ENCODE measurements at places on chromosomes 12 and 14. TPM values are rescaled to one million over a fixed set of nuclear protein-coding genes. Genes with fewer than 3 reads are reported as not detected.
A peak's percentile ranks its signal among the peaks of the same experiment; 100 is the strongest.

The CCDC197 gene
- polyA plus RNA-seq: not detected

The RTL1 gene
- 0.05 TPM for polyA plus RNA-seq

The CACNB3 gene
- 3.5 TPM for polyA plus RNA-seq

DNA sequence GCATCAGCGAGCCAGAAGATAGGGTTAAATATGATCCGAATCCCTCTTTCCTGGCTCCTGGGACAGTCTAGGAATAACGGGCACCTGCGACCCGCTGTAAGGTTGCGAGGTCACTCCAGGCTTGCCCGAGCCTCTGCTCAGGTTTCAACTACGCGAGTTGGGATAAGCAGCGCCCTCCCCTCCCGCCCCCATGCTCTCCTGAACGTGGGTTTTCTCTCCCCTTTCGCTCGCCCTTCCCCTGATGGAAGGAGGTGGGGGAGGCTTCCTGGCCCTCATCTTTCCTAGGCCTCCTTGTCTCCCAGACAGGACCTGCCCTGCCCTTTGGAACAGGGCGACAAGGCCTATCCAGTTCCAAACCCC, 753 bp upstream of the ATP5MC2 start:
- peak; percentile 42 for DNase-seq

- no peak for DNase-seq
These were observed 101.1 kb upstream of the BCL2L14 start for GRCh38 chr12:11969437-11970154.

- DNase-seq: no peak
These were observed 505.1 kb downstream of the FOXG1 start for GRCh38 chr14:29271669-29272068.

GRCh38 chr12:49537752-49538509, 899 bp upstream of the KCNH3 start:
- no peak for DNase-seq

- no peak for DNase-seq
These were observed 104.4 kb upstream of the CCDC196 start for GRCh38 chr14:66381755-66382154.

Measured in right cardiac atrium (tissue), 5 donors.